Lung (tissue), 17 donors: ENCODE measurements at places on chromosomes 7 and 10. TPM values are rescaled to one million over a fixed set of nuclear protein-coding genes. Genes with fewer than 3 reads are reported as not detected.
A peak's percentile ranks its signal among the peaks of the same experiment; 100 is the strongest.

The TAF3 gene
- total RNA-seq, result 7.0 TPM

GRCh38 chr7:110779339-110779738 lies 311.6 kb upstream of the LRRN3 start:
- H3K36me3 ChIP-seq, result no peaks in the 10 kb centered on the region
- no peak for DNase-seq
- no peak overlapping the region for H3K27ac ChIP-seq

DNA sequence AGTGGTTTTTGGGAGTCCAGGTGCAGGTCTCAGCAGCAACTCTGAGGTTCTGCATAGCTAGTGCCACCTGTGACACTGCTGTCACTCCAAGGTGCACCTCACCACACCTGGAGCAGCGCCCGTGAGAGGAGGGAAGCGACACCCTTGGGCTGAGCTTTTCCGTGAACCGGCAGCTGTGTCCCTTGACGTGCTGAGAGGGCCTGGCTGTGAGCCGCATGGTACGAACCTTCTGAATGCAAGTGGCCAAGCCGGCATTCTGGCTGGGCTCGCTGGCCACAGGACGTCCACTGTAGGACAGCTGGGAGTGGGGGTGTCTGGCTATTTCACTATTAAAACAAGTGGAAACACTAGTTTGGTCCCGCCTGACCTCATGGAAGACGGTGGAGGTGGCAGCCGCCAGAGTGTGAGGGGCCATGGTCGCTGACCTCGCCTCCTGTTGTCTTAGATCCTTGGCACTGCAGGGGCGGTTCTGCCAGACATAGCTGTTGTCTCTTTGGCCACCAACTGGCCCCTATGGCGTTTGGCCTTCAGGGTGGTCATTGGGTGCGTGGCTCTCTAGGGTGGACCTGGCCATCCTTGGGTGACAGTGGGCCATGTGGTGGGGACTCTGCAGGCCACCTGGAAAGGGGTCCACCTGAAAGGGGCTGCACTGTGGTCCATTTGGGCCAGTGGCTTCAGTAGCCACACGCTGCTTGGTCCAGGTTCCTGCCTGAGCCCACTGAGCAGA lies 12.9 kb downstream of the INPP5A start:
- no peaks in the 10 kb centered on the region for H3K27me3 ChIP-seq
- H3K36me3 ChIP-seq, result no peaks in the 10 kb centered on the region
- peak overlapping the region; percentile 48 for H3K27ac ChIP-seq
- peaks cover 46% of the 10 kb centered on the region for H3K4me1 ChIP-seq
- DNase-seq, result no peak

DNA sequence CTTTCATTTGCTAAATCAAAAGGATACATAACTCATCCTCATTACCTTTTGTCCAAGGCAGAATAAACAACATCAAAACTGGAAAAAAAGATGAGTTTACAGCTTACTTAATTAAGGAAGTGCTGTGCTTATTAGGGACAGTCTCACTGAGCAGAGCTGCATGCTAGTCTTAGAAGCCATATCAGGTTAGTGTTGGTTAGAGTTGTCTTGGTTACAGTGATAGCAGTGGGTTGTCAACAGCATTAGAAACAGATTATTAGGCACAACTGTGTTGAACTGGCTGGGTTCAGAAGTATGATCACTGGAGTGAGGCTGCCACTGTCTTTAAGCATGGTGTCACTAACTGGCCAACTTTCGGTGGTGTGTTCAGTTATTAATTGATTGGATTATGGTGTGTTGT lies 503.9 kb upstream of the IGFBP3 start:
- H3K4me3 ChIP-seq, result no peak overlapping the region
- DNase-seq, result peak; percentile 24
- H3K36me3 ChIP-seq, result no peaks in the 10 kb centered on the region
- no peaks in the 10 kb centered on the region for H3K27me3 ChIP-seq

The PGAM2 gene
- total RNA-seq, result 0.85 TPM

The MEOX2 gene
- 103 TPM for total RNA-seq

DNA sequence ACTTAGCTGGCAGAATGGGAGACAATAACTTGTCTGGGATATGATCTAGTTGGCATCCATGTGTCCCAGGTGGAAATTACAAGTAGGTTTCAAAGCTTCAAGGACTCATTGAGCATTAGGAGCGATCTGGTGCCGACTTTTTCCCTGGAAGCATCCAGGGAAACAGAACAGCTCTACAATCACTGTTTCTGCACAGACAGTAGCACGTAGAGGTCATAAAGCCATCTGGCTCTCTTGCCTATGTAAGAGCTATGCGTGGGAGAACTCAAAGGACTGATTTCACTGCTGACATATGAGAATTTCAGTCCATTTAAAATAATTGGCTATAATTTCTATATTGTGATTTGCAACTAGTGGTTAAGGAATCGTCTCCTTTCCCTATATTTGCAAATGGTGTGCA lies 791.7 kb downstream of the REEP3 start:
- peaks cover 10% of the 10 kb centered on the region for H3K4me1 ChIP-seq
- H3K27me3 ChIP-seq, result no peaks in the 10 kb centered on the region
- H3K27ac ChIP-seq, result no peak overlapping the region
- H3K36me3 ChIP-seq, result no peaks in the 10 kb centered on the region

DNA sequence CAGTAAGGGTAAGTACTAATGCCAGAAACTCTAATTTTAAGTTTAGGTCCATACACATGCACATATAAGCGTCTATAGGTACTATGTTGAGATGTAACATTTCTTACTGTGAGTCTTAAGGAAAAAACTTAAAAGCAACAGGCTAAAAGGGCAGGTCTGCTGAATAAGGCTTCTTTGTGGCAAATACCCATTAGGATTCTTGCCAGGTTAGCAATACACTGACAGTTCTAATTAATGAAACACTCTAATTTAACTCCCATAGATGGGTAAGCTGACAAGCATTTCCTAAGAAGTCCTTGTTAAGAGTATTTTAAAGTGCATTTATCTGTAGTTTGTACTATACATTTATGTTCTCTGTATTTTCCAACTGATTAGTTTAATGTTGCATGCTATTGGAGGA lies 14.0 kb downstream of the SCRN1 start:
- no peak overlapping the region for H3K27ac ChIP-seq
- peaks cover 26% of the 10 kb centered on the region for H3K4me1 ChIP-seq
- DNase-seq, result no peak
- H3K36me3 ChIP-seq, result no peaks in the 10 kb centered on the region
- no peaks in the 10 kb centered on the region for H3K27me3 ChIP-seq
- H3K4me3 ChIP-seq, result no peak overlapping the region

DNA sequence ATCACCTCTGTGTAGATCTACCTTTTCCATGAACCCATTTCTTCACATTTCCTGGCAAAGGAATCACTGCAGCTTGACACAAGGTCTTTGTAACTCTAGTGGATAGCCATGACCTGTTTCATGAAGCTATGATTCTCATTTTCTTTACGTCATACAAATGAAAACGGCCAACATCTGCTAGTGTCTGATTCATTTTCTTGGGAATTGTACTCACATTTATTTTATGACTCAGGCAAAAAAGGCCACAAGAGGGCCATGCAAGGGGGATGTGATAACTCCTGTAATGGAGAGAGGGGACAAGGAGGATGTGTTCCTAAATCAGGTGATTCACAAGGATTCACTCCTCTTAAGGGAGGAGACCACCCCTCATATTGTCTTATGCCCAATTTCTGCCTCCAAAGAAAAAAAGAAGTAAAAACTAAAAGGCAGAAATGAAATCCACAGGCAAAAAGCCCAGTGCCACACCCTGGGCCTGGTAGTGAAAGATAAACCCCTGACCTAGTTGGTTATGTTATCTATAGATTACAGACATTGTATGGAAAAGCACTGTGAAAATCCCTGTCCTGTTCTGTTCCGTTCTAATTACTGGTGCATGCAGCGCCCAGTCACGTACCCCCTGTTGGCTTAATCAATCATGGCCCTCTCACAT lies 249.9 kb downstream of the IPMK start:
- no peak for DNase-seq
- no peak overlapping the region for H3K4me3 ChIP-seq
- H3K36me3 ChIP-seq, result no peaks in the 10 kb centered on the region
- no peak overlapping the region for H3K27ac ChIP-seq

DNA sequence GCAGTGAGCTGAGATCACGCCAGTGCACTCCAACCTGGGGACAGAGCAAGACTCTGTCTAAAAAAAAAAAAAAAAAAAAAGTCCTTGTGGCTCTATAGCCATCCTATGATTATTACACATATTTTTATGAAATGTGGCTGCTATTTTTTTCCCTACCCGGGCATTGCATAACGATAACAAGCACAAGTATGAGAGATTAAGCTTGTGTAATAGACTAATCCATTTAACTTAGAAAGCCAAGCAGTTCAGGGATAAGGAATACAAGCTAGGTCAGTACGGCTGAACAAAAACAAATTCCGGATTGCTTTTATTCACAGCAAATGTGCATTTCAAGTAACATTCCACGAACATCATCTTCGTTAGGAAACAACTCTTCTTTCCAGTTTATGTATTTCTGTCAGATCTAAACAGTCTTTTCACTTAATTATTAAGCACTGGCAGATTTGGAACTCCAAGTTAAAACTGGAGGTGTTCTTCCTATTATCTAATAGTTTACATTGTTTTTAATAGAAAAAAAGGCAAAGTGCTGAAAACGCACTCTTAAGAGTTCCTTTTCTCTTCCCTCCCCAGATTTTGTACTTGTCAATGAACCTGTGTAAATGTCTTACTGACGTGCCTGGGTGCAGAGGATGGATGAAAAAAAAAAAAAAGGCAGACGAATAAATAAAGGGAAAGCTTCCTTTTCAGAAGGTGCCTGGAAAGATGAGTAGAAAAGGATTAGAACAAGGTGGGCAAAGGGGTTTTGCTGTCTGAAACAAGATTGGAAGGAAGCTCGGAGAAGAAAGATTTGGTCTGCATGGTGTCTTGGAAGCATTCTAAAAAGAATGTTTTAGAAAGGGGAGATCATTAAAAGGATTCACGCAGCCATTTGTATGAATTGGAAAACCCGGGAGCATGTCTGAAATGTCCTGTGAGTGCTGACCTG lies 81.1 kb downstream of the PRTFDC1 start:
- H3K4me3 ChIP-seq, result no peak overlapping the region
- peak; percentile 71 for DNase-seq
- no peaks in the 10 kb centered on the region for H3K36me3 ChIP-seq
- no peaks in the 10 kb centered on the region for H3K4me1 ChIP-seq
- H3K27ac ChIP-seq, result no peak overlapping the region

The PODXL gene
- total RNA-seq, result 71.2 TPM

DNA sequence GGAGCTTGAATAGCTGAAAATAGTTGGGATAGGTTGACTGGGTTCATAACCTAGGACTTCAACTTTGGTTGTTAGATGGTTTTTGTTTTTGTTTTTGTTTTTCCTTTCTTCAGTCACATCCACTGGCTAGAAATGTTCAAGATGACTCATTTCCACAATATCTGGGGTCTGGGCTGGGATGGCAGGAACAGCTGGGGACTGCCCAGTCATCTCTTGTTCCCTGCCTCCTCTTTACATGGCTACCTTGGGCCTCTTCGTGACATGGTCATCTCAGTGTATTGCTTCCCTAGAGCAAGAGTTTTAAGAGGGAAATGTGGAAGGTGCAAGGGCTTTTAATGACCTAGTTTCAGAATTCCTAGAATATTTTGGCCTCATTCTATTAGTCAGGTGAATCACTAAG lies 915.8 kb downstream of the XPNPEP1 start:
- no peaks in the 10 kb centered on the region for H3K4me1 ChIP-seq
- no peaks in the 10 kb centered on the region for H3K27me3 ChIP-seq
- no peaks in the 10 kb centered on the region for H3K36me3 ChIP-seq
- DNase-seq, result no peak
- no peak overlapping the region for H3K4me3 ChIP-seq
- no peak overlapping the region for H3K27ac ChIP-seq

- no peak for DNase-seq
- H3K27me3 ChIP-seq, result no peaks in the 10 kb centered on the region
- H3K36me3 ChIP-seq, result no peaks in the 10 kb centered on the region
Measured at GRCh38 chr7:28941633-28942032, 16.5 kb downstream of the TRIL start.

DNA sequence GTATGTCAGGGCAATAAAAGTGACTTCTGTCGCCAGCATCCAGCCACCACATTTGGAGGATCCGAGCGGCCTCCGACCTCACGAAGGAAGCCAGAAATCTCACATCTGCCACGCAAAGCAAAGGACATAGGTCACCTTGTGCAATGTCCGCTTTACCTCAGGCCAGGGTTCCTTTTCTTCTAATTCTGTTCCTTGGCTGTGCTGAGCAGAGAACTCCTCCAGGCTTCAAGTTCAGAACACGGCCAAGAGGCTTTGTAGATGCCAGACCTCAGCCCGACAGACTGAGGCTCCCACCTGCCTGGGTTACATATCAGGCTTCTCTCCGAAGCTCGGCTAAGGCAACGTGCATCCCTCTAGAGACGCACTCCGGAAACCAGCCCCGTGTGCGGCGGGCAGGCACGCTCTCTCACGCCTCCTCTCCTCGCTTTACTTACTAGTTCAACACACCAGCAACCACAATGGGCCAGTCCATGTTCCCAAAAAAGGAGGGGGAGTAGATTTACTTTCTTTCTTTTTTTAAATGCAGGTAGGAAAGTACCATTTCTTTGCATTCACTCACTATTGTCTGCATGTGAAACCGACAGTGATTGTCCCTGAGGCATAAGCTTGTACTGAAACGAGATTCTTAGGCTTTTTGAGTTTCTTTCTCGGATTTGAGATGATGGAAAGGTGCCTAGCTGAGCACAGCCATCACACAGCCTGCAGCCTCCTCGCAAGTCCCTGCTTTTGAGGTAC lies 122.4 kb upstream of the AFAP1L2 start:
- peak; percentile 88 for DNase-seq

The NANOS1 gene
- total RNA-seq, result 0.91 TPM

DNA sequence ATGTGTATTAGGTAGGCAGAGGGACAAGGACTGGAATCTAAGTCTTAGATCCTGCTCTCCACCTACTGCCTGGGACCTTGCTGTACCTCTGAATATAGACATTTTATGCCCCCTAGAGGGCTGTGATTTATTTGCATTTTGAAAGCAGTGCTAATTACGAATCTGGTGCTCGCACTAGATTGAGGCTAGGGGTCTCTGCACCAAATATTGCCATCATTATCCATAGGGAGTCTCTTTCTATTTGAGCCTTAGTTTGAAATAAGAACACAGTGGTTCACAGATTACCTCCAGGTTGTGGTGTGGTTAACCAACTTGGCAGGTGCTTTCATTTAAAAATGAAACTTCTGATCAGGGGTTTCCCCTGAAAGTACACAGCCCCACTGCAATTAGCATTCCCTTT lies 41.8 kb downstream of the CNNM1 start:
- no peaks in the 10 kb centered on the region for H3K27me3 ChIP-seq
- no peaks in the 10 kb centered on the region for H3K4me1 ChIP-seq
- H3K27ac ChIP-seq, result no peak overlapping the region
- no peaks in the 10 kb centered on the region for H3K36me3 ChIP-seq
